Hematopoietic multipotent progenitor cell treated with erythropoietin and hydrocortisone succinate and interleukin-3 and kit ligand, for 8 days (in vitro differentiated cells): ENCODE measurements at places on chromosomes 3 and 15.

- DNase-seq = no peak
Measured at GRCh38 chr3:66348704-66349103, 127.9 kb downstream of the SLC25A26 start.

DNA sequence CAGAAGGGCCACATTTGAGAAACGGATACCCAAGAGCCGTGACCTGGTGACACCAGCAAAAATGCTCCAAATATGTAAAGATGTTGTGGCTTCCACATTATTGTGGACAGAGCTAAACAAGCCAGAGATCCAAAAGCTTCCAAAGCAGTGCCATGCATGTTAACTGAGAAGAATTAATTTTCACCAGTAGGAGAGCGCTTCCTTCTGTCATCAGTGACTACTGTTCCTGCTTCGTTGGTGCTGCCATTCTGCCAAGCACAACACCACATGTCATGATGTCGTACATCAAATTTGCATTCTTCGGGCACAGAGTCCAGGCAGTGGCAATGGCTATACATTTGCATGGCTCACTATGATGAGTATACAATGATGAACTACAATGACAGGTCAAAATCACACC is 19.1 kb upstream of the CHST2 start:
- DNase-seq = no peak

DNA sequence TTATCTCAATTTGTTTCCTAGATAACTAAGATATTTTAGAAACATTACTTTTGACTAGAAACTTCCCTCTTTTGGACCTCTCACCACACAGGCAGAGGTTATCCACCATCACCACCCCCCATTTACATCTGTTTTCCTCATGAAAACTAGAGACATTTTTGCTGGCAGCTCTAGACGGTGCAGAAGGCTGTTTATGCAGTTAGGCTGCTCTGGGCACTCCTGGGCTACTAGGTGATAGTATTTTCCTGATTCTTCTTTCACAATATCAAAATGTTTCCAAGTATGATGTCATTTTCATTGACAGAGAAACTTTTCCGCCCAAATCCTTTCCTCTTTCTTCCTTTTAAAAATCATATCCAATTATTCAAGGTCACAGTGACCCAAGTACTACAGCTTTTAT is 67.1 kb downstream of the PLOD2 start:
- no peak for DNase-seq

- DNase-seq = no peak
Measured at GRCh38 chr3:160554980-160555379, 10.4 kb downstream of the KPNA4 start.

GRCh38 chr3:51777985-51778384 is 1.1 kb downstream of the IQCF6 start:
- no peak for DNase-seq

DNA sequence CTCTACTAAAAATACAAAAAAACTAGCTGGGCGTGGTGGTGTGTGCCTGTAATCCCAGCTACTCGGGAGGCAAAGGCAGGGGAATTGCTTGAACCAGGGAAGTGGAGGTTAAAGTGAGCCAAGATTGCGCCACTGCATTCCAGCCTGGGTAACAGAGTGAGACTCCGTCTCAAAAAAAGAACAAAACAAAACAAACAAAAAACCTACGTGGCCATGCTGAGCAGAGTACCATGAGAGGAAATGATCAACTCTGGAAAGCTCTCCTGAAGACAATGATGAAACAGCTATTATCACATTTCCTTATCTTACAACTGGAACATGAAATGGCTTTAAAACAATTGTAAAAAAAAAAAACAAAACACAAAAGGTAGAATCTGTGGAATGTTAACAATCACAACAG is 75.2 kb downstream of the CHSY1 start:
- DNase-seq = no peak

DNA sequence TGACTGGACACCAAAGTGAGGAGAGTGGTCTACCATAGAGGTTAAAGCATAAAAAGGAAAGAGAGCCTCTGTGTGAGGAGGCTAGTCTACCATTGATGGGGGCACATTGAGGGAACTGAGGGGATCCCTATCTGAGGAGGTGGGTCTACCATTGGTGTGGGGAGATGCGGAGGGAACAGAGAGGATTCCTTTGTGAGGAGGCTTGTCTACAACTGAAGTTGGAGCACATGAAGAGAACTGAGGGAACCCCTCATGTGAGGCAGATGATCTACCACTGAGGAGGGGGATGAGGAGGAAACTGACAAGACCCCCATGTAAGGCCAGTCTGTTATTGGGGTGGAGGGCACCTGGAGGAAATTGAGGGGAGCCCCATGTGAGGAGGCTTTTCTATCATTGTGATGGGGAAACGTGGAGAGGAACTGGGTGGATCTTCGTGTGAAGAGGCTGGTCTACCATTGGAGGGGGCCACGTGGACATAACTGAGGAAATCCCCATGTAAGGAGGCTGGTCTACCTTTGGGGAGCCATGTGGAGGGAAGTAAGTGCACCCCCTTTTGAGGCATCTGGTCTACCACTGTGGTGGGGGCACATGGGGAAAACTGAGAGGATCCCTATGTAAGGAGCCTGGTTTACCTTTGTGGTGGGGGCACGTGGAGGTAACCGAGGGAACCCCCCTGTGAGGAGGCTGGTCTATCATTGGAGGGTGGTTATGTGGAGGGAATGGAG is 160.1 kb downstream of the FBLN2 start:
- DNase-seq = no peak

DNA sequence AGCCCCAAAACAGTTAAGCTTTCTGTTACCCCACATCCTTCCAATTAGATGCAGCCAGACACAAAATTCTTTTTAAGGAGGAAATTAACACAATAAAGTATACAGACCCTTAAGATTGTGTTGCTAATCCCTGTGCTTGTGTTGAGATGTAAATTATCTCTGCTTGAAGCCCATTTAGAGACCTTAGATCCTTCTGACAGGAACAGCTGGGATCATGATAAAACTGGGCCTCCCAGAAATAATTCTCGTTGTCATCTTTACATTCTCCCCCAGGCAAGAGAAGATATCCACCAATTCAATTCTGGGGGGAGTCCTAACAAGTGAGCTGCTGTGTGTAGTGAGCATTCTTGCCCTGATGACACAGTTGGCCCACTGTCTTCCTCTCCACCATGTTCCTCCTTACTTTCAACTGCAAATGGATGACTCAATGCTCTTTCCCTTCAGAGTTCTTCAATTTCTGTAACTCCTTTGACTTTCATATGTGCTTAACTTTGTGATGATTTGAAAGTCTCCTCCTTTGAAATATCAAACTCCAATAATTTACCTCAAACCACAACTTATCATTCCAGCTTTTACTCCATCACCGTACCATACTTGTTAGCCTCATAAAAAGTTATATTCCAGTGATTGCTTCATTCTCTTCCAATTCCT is 186.6 kb downstream of the RAP2B start:
- no peak for DNase-seq

GRCh38 chr3:149292666-149293065 is 40.8 kb downstream of the TM4SF18 start:
- no peak for DNase-seq

- no peak for DNase-seq
Measured at GRCh38 chr3:52039426-52039825, 16.9 kb downstream of the DUSP7 start.

GRCh38 chr15:67358391-67358790 is 103.8 kb downstream of the IQCH start:
- DNase-seq = no peak

GRCh38 chr3:42705962-42706585 is 3.5 kb upstream of the HHATL start:
- DNase-seq = no peak

GRCh38 chr3:11226042-11226370 is 46.2 kb upstream of the ATG7 start:
- DNase-seq = no peak

GRCh38 chr3:57688291-57688690 is 4.6 kb downstream of the DENND6A start:
- no peak for DNase-seq

GRCh38 chr3:11600501-11601282 is 43.0 kb downstream of the VGLL4 start:
- no peak for DNase-seq

GRCh38 chr15:70701891-70702568 is 61.3 kb downstream of the UACA start:
- DNase-seq = no peak

- no peak for DNase-seq
Measured at GRCh38 chr3:61897848-61898247, 336.5 kb downstream of the PTPRG start.

DNA sequence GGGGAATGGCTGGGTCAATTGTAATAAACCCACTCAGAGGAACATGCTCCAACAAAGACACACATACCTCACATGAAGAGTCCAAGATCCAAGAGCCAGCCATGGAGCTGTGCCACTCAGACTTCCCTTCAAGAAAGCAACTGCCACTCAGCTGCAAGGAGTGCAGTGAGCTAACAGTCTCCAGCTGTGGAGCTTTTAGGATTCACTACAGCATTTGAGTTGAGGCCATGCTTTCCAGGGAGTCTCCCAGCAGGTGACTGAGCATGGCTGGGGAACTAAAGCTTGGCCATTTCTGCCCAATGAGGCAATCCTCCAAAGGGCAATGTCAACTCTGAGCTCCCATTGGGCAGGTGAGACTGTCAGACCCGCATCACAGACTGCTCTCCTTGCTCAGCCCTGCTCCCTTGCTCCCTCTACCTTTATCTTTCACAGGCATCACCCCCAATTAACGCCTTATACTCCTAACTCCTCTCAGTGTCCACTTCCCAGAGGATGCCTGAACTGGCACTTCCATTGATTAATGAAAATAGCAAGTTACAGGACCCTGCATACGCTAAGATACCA is 165.3 kb upstream of the CTNNB1 start:
- no peak for DNase-seq

GRCh38 chr15:67902579-67903009 is 62.7 kb upstream of the RNU6-1 start:
- DNase-seq = no peak

DNA sequence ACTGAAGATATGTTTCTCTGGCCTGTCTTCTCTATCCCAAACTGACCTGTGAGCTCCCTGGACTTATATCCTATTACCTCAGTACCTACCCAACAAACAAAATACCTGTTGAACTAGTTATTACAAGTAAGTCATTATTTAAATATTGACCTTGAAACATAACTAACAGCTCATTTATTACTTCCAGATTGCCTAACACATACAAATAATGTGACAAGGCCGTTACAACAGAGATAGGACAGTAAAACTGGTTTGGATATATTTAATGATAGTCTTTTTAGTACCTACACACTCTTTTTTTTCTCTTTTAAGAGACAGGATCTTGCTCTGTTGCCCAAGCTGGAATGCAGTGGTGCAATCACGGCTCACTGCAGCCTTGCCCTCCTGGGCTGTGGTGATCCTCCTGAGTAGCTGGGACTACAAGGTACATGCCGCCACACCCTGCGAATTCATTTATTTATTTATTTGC is 145.0 kb downstream of the ADAM10 start:
- no peak for DNase-seq

GRCh38 chr3:194305356-194306108 is 45.6 kb downstream of the CPN2 start:
- no peak for DNase-seq
